Stimulated activated CD8-positive, alpha-beta memory T cell treated with anti-CD3 and anti-CD28 coated beads, Interleukin-7, amount 100 ng/mL, for 48 hours (primary cell): ENCODE measurements at places on chromosomes 4 and X.
A peak's percentile ranks its signal among the peaks of the same experiment; 100 is the strongest.

GRCh38 chrX:139823806-139824205 lies 109.0 kb downstream of the ATP11C start:
- DNase-seq = no peak

DNA sequence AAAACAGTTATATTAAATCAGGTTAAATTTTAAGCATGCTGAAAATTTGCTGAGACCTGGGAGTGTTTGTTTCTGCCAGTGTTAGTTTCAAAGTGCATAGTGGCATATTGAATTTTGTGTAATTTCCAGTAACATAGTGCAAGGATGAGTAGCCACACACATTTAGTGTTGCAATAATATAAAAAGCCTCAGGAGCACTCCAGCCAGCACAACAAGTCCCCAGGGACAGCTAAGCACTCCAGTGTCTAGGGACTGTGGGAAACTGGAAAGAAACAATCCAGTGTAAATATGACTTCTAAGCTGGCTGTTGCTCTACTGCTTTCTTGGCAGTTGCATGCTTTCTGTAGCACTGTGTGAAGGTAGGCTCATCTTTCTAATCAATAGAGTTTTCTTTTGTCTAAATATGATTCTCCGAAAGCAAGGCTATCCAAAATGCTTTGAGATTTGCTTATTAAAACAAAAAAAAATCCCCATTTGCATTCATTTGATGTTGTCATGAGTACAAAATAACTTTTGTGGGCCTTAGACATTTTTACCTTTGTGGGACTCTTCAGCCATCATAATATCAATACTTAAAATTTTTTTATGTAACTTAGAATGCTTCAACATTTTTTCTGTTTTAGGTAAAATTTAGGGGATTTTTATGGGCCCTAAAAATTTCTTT lies 24.2 kb upstream of the CXCL2 start:
- DNase-seq = no peak

DNA sequence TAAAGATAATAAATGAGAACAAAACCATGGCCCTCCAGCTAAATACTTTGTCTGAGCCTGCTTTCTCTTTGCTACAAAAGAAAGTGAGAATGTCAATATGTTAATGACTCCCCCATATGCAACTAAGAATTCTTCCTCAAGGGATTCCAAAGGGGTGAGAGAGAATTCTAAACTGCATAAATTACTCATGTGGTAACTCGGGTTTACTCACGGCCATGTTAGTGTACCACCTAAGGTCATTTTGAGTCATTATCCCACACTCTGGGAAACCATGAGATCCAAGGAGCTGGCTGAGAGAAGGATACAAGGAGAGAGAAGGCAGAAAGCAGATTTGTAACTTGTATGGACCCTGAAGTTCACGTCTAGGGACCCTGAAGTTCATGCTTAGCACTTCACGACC lies 190.3 kb downstream of the DHX15 start:
- no peak for DNase-seq

DNA sequence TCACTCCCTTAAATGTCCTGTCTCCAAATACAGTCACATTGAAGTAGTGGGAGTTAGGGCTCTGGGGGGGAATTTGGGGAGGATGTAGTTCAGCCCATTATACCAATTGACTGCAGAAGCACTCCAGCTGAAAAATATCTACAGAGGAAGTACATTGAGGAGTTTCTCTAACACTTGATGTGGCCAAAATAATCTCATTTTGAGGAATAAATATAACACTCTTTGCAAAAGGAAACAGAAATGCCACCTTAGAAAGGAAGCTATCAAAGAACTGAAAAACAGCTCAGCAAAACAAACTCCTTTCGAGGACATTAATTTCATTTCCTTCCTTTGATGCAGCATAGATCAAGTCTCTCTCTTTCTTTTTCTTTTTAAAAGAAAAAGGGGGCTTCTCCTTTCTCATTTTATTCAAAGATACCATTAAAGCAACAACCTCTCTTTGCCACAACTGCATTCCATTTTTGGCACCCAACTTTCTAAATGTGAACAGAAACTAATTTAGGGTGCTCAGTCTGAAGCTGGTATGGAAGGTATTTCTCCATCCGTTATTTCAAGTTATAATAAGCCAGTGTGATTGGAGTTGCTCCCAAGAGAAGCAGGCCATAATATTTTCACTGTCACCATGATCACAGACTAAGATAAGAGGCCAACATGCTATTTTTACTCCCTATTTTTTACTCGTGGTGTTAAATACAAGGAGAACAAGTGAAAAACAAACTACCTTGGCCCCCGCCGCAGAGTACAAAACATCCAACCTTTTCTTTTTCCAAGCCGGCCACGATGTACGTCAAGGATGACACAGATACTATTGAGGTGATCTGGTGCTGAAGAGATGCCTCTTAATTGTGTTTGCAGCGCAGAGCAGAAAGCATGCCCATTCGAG lies 230.4 kb upstream of the GATB start:
- DNase-seq = no peak

DNA sequence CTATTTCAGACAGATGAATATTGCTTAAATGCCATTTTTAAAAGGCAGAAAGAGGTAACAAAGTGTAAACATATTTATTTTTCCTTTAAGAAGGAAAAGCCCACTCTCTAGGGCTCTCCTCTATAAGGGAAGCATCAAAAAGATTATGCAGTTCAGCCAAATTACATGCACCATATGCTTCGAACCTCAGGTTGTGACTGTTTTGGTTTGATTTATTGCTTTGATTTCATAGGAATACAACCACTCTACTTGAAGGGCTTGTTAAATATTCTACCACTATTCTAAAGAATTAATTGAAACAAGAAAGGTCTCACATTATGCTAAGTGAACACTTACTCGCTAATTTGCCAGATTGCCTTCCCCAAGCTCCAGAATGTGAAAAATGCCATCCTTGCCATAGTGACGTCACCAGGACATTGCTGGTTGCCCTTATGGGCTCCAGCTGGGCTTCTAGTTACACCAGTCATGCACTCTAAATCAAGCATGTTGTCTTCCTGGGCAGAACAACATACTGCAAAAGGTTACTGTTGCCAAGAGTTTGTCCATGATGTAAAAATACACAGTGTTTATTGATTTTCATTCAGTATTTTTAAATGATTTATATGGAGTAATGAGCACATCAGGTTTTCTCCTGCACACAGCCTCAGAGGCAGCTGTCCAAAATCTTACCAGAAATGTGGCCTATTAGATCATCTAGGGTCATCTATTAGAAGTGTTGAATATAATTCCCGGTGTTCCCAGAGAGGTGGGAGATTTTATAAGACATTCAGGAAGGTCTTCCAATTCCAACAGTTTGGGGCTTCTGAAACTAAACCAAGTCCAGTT lies 164.4 kb upstream of the RAPGEF2 start:
- DNase-seq = no peak

DNA sequence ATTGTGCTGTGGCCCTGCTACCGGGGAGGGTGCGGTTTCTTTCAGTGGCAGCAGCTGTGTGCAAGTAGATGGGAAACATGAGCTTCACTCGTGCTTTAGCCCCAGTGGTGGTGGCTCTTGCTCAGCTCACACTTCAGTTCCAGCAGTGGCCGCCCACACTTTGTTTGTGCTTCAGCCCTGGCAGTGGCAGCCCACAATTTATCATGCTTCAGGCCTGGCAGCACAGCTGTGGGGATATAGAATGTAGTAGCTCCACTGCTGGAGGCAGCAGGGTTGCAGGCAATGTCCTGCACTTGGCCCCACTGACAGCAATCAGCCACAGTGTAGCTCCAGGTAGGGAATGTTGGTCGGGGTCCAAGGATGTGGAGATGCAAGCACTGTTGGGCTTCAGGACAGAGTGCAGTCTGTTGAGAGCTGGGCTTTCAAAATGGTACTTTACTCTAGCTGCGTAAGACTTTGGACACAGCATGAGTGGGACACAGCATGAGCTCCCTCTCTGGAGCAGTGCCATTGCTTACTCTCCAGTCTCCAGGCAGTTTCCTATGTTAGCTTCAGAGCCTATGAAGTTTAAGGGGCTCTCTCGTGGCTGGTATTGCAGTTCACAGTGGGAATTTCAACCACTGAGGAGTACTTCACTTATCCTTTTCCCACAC lies 413.1 kb downstream of the PDGFC start:
- DNase-seq = no peak

GRCh38 chrX:44873415-44874276 lies 658 bp downstream of the KDM6A start:
- peak; percentile 3 for DNase-seq

GRCh38 chr4:83012200-83012686 lies 1.6 kb upstream of the LIN54 start:
- no peak for DNase-seq

DNA sequence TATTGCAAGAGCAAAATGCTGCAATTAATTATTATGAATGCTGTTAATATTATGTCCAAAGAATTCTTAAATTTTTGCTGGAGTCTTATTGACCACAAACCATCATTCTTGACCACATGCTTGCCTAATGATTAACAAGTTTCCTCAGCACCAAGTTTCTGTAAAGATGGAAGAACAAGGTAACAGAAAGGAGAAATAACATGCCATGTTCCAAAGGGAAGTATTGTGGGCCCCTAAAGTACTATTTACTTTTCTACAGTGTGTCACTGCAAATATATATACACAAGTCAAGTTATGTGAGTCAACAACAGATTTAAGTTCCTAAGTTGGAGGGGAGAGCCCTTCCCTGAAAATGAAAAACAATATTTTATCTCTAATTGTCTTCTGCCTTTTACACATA lies 20.6 kb downstream of the FAM47E start:
- no peak for DNase-seq

GRCh38 chr4:187304133-187304532 lies 580.5 kb upstream of the FAT1 start:
- DNase-seq = no peak

- no peak for DNase-seq
Measured at GRCh38 chrX:2410279-2411020, 90.3 kb downstream of the DHRSX start.

- no peak for DNase-seq
Measured at GRCh38 chrX:71541210-71542022, 8.5 kb downstream of the OGT start.
